ENCODE measurements at places on chromosomes 4 and X.

DNA sequence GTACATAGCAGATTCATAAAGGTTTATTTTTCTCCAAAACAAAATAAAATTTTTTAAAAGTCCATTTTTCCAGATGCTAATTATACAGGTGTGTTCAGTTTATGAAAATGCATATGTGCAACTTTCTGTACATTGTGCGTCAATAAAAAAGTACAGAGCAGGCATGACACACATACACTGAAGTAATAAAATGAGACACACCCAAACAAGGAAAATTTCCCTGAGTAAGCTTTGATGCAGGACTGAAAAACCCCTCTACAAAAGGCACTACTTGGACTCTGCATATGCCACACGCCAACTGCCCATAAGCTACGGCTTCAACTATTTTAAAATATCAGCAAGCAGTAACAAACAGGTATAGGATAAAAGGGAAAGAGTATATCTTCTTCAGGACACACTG is 13.8 kb downstream of the ARAP2 start:
- no peak for DNase-seq

DNA sequence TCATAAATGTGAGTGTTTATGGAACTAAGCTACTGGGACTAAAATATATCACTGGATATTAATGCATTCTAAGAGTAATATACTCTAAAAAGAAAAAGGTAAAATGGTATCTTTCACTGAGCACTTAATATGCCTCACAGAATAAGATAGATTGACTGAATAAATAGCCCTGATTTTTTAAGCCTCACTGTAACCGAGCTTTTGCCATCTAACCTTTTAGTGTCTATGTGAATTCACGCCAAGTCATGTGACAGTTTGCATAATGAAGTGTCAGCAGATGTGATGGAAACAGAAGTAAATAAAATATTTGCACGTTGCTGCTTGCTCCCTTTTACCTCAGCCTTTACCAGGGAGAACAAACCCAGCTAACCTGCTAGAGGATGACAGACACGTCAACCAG is 119.7 kb upstream of the NWD2 start:
- no peak for DNase-seq

DNA sequence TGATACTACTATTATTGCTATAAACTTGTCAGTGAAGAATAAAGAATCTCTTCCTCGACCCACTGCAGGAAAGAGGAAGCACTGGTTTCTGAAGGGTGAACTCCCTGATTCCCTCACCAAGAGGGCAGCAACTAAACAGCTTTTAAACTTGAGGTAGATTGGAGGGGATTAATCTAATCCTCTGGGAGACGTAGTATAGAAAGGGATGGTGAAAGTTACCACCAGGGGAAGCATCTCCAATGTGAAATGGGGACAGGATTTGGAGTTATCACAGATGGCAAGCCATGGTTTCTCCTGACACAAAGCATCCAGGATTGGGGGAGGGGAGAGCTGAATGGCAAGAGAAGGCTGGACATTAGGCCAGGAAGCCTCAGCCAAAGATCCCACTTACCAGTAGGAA is 62.7 kb upstream of the PTPN13 start:
- no peak for DNase-seq

DNA sequence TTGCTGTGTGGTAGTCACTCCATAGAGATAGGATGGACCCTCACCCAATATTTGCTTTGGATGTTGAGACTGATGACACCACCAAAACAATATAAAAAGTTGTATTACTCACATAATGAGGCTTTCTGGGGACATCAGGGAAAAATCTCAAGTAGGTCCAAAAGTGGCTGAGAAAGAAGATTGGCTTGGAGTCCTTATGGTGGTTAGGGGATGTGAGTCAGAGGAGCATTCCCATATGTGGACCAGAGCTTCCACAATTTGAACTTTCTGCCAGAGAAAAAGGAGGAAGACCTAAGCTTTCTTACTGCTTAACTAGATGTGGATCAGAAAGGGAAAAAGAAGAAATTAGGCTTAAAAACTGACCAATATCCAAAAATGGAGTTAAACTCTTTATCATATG is 460.5 kb downstream of the SH3BGRL start:
- DNase-seq, result no peak

GRCh38 chrX:72280321-72280845 is 3.3 kb upstream of the RPS4X start:
- no peak for DNase-seq

- no peak for DNase-seq
These were observed 98.6 kb upstream of the SCML1 start for GRCh38 chrX:17638731-17639130.

DNA sequence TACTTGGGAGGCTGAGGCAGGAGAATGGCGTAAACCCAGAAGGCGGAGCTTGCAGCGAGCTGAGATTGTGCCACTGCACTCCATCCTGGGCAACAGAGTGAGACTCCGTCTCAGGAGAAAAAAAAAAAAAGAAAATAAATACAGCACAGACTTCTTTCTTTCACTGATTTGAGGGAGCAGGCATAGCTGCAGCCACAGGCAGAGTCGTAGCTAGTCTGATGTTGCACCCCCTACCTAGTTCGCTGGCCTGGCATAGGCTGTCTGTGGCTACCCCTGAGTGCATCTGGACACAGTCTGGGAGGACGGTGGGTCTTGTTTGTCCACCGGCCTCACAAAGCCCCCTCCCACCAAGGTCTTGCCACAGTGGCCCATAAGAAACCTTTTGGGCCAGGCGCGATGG is 21.4 kb downstream of the IL3RA start:
- DNase-seq, result no peak

DNA sequence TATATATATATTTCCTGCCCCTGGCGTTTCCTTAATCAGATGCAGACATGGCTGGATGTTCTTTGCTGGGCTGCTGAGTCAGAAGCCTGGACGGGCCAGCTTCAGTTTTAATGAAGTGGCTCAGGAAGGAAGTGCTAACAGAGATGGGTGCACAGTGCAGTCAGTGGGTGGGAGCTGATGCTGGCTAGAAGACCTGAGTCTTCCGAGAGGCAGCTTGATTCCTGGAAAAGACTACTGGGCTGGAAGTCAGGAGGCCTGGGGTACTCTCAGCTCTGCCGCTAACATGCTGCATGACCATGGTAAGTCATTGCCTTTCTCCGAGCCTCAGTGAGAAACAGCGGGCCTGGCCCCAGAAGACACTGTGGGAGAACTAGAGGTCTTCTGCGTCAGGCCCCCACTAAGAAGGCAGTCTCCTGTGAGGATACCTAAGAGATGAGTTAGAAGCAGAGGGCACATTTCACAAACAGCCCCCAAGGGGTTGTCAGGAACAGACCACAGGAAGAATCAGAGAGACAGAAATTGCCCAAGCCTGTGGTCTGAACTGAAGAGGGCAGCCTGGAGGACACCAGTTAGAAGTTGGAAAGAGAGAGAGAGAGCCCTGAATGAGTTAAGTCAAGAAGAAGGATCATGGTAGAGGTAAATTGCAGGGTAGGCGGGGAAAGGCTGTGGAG is 8.3 kb upstream of the CD40LG start:
- DNase-seq, result no peak

DNA sequence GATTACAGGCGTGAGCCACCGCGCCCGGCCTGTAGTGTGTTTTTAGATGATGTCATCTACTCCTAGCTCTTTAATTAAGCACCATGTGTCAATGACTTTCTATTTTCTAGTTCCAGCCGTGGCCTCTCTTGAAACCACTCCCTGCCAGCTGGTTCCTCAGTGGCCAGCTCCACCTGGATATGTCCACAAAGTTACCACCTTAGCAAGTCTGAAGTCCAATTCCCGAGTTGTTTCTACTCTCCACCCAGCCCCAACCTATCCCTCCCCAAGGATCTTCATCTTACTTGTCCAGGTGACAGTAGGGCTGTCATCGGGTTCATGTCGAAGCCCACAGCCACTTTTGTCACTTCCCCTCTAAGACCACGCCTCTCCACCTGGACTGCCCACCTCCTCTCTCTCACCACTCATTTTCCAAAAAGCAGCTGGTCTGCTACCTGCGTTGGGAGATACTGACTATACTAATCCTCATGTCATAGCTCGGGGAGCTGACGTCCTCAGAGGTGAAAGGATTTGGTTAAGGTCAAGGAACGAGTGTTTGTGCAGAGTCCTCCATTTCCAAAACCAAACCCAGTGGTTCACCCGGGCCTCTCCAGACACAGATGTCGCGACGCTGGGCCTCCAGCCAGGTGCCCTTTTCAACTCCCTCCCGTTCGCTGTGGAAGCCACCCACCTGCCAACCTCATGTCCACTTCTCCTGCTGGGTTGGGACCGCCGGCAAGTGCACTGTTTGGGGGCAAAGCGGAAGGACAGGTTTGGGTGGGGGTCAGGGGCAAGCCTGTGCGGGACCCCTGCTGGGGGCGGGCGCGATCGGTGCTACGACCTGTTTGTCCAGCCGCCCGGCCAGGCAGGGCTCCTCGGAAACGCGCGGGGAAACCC is 704 bp downstream of the FAM3A start:
- DNase-seq, result no peak

- DNase-seq, result no peak
These were observed 48.1 kb downstream of the DCLK2 start for GRCh38 chr4:150126201-150126863.

DNA sequence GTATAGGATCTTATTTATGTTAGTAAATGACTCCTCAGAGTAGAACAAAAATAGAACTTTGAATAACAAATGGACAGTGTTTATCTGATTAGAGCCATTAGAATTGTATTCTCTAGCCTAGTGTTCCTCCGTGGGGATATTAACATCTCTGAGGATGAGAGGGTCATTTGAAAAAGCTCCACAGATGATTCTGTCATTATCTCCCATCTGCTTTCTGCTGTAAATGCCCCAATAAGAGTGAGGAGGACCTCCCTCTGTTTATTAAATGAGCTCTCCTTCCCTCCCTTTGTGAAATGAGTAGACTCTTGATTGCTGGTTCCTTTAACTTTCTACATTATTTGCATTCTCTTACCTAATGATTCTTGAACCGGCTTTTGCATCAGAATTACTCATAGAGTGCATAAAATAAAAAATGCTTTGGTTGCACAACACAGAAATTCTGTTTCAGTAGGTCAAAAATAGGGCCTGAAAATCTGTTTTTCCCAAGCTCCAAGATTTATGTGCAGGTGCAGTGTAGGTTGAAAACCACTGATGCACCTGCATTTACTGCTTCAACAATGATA is 18.0 kb downstream of the GC start:
- DNase-seq, result no peak

GRCh38 chr4:78960926-78961325 is 21.7 kb upstream of the PAQR3 start:
- no peak for DNase-seq

DNA sequence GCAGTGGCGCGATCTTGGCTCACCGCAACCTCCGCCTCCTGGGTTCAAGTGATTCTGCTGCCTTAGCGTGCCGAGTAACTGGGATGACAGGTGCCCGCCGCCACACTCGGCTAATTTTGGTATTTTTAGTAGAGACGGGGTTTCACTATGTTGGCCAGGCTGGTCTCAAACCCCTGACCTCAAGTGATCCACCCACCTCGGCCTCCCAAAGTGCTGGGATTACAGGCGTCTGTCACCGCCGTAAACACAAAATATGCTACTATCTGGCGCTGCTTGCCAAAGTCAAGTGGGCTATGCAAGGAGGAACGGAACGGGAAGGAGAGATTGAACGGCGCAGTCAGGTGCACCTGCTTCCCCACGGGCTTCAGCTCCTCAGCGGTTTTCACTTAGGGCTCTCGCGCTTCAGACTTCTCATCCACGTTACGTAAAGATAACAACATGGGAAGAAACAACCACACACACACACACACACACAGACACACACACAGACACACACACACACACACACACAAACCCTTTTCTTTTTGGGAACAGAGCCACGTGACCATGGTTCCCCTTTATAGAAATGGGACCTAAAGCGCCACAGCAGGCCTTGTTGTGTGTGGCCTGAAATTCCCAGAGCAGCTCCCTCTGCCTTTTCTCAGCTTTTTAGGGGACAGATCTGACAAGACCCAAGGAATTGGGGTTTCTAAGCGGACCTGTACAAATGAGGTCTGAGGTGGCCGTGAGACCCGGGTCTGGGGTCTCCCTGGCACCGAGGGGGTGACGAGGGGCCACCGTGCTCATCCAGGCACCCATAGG is 1.5 kb downstream of the P2RY8 start:
- no peak for DNase-seq

- no peak for DNase-seq
These were observed 248.5 kb upstream of the CXXC4 start for GRCh38 chr4:104743215-104743653.

DNA sequence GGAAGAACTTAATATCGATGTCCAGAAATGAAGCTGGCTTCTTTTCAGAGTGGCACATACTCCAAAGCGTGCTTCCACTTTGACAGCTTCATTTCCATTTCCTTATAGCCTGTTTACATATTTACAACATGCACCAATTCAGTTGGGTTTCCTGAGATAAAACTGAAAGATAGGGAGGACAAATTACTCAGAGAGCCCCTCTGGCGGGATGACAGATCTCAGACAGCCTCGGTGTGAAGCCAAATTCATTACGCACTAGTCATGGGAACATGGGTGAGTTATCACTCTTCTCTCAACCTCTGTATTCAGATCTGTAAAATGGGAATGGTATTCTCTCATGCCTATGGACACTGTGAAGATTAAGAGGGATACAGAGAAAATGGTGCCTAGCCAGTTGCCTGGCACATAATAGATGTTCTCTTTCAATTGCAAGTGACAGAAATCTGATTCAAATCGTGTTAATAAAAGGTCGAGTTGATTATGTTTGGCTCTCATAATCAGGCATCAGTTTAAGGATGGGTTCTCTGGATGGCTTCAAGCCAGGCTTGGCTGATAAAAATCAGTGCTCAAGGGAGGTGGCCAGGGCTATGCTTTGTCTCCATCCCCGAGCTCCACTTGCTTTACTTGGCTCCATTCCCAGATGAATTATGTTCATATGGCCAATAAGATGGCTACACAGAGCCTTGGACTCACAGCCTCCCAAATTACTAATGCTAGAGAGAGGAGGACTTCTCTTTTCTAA is 132.2 kb upstream of the C1QTNF7 start:
- DNase-seq, result no peak

- DNase-seq, result no peak
These were observed 646.0 kb upstream of the PITX2 start for GRCh38 chr4:111268769-111269414.

DNA sequence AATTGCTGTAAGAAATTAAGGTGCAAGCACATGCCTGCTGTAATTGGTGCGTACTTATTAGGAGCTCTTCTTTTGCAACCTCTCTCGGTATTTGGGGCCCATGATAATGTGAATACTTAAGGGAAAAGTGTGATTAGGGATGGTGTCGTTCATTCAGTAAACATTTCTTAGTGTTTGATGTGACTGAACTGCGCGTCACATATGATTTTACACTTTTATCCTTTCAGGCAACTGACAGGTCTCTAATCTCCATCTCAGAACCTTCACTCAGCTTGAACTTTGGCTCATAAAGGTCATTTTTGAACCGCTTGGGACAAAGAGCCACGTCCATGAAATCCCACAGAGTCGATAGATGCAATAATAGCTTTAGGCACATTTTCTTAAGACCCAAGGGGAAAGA is 612.1 kb upstream of the PITX2 start:
- DNase-seq, result no peak

DNA sequence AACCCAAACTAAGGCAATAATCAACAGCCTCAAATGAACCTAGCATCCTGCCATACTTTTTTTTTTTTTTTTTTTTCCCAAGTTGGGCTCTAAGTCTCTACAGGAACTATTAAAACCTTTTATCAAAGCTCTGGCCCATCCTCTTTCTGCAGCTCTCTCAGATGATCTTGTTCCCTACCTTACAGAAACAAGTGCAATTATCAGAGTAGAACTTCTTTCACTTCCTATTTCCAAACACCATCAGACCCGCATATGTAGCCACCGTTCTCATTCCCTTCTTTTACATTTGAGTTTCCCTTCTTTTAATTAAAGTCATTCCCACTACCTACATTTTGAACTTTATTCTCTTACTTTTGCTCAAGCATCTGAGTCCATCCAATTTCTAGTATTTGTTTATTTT is 690.6 kb downstream of the DMD start:
- DNase-seq, result no peak
